ENCODE measurements at places on chromosomes 3 and 15.

DNA sequence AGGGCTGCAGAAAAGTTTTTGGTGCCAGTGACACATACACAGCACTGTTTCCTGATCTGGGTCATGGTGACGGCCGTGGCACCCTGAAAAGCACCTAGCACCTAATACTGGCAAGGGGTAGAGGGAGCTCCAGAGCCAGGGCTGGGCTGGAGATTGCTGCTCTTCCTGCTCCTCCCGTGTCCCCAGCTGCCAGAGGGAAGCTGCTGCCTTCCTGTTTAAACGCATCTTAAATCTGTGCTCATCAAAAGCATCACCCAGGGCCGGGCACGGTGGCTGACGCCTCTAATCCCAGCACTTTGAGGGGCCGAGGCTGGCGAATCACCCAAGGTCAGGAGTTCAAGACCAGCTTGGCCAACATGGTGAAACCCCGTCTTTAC lies 156.7 kb upstream of the MEF2A start:
- H3K27ac ChIP-seq = no peak overlapping the region
- H3K4me1 ChIP-seq = no peaks in the 10 kb centered on the region
- H3K27me3 ChIP-seq = peaks cover 5% of the 10 kb centered on the region
- H3K4me3 ChIP-seq = no peak overlapping the region
- no peaks in the 10 kb centered on the region for H3K36me3 ChIP-seq

GRCh38 chr3:187830181-187830580 lies 84.9 kb upstream of the BCL6 start:
- DNase-seq = no peak
- no peaks in the 10 kb centered on the region for H3K27me3 ChIP-seq
- peaks cover 16% of the 10 kb centered on the region for H3K4me1 ChIP-seq
- H3K27ac ChIP-seq = no peak overlapping the region
- peaks cover 10% of the 10 kb centered on the region for H3K36me3 ChIP-seq

- peaks cover 24% of the 10 kb centered on the region for H3K36me3 ChIP-seq
- H3K27me3 ChIP-seq = no peaks in the 10 kb centered on the region
- H3K27ac ChIP-seq = no peak overlapping the region
- no peak for DNase-seq
Observed at GRCh38 chr15:99157456-99157855, 52.6 kb downstream of the SYNM start.

DNA sequence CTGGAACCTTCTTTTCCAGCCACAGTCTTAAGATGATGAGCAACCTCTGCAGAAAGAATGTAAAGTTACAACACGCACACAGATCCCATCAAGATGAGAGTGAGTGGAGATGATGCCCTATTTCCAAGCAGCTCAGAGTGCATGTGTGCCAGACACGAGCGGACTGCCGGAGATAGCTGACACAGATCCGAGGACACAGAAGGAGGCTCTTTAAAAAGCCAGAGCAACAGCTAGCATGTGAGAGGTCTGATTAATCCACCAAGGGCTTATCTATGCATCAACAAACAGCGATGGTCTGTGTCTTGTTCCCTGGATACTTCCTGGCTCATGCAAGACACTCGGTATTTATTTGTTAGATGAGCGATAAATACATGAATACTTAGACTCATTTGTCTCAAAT lies 128.6 kb upstream of the DLG1 start:
- DNase-seq = no peak
- no peak overlapping the region for H3K4me3 ChIP-seq
- H3K27me3 ChIP-seq = peaks cover 57% of the 10 kb centered on the region
- no peak overlapping the region for H3K27ac ChIP-seq
- H3K4me1 ChIP-seq = peaks cover 2% of the 10 kb centered on the region

DNA sequence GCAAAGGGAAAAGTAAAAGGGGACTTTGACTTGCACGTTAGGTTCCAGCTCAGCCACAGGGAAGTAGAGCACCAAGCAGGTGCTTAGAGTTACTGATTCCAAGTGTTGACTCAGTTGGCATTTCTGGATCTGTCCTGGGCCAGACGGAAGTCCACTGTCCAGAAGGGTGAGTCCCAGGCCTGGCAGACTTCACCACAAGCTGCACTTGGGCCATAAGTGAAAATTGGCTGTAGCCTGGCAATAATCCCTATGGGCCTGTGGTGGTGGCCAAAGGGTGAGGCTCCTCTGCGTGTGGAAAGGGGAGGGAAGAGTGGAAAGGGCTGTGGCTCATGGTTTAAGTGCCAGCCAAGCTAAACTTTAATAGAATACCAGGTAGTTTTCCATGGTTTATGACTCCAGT lies 121.5 kb downstream of the DTWD1 start:
- no peaks in the 10 kb centered on the region for H3K36me3 ChIP-seq
- no peak for DNase-seq
- no peak overlapping the region for H3K4me3 ChIP-seq
- no peak overlapping the region for H3K27ac ChIP-seq

- no peaks in the 10 kb centered on the region for H3K36me3 ChIP-seq
- no peak for DNase-seq
- H3K4me1 ChIP-seq = no peaks in the 10 kb centered on the region
- H3K27ac ChIP-seq = no peak overlapping the region
- H3K4me3 ChIP-seq = no peak overlapping the region
Observed at GRCh38 chr3:34077417-34078195, 279.2 kb downstream of the PDCD6IP start.

- no peak overlapping the region for H3K27ac ChIP-seq
- no peak for DNase-seq
- H3K27me3 ChIP-seq = no peaks in the 10 kb centered on the region
- H3K4me1 ChIP-seq = peaks cover 6% of the 10 kb centered on the region
- H3K4me3 ChIP-seq = no peak overlapping the region
Observed at GRCh38 chr15:27576576-27576975, 522.5 kb downstream of the OCA2 start.

DNA sequence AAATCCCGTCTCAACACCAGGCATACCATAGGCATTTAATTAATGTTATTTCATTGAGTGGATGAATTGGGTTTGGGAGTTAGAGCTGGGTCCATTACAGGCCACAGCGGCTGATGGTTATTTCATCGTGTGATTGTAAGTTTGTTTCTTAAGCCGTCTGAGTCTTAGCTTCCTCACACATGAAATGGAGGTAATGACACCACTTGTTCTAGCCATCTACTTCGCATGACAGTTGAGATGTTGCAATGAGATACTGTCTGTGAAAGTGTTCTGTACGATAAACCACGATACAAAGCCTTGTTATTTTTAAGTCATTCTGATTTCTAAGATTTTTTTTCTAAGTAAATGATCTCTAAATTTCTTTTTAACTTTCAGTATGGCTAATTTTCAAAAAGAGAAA lies 8.6 kb upstream of the TP63 start:
- no peak for DNase-seq
- no peaks in the 10 kb centered on the region for H3K4me1 ChIP-seq
- no peak overlapping the region for H3K27ac ChIP-seq

DNA sequence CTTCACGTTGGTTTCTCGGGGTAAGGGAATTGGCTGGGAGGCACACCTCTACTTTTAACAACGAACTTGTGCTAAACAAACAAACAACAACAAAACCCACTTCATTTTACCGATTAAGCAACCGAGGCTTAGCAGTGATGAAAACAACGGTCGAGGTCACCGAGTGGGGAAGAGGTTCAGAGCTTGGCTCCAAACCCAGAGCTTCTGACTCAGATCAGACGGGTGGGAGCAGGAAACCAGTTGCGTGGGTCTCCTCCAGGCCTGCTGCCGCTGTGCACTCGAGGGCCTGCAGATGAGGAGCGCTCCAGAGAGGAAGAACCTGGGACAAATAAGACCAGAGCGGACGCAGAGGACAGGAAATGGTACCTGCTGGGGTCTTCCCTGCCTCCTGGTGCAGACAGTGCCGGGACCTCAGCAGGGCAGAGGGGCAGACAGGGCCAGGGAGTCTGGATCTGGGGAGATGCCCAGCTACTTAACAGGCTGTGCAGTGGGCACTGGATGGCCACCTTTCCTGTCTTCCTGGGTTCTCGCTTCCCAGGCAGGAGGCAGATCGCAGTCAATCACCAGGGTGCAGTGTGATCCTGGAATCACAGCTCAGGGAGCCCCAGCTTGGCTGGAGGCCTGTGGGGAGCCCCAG lies 99.0 kb upstream of the MEF2A start:
- H3K4me3 ChIP-seq = no peak overlapping the region
- no peaks in the 10 kb centered on the region for H3K27me3 ChIP-seq
- H3K27ac ChIP-seq = no peak overlapping the region
- DNase-seq = no peak
- no peaks in the 10 kb centered on the region for H3K4me1 ChIP-seq

GRCh38 chr3:183378545-183378944 lies 49.9 kb downstream of the MCF2L2 start:
- peaks cover 8% of the 10 kb centered on the region for H3K27me3 ChIP-seq
- no peak overlapping the region for H3K27ac ChIP-seq
- H3K4me1 ChIP-seq = peaks cover 17% of the 10 kb centered on the region
- H3K4me3 ChIP-seq = no peak overlapping the region
- DNase-seq = no peak

DNA sequence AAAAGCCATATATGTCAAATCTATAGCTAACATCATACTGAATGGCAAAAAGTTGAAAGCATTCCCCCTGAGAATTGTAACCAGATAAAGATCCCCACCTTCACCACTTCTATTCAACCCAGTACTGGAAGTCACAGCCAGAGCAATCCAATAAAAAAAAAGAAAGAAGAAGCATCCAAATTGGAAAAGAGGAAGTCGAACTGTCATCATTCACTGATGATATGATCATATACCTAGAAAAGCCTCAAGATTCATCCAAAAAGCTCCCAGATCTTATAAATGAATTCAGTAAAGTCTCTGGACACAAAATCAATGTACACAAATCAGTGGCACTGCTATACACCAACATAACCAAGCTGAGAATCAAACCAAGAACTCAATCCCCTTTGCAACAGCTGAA lies 97.4 kb downstream of the CBLB start:
- peaks cover 4% of the 10 kb centered on the region for H3K4me1 ChIP-seq
- H3K27ac ChIP-seq = no peak overlapping the region
- DNase-seq = no peak
- H3K27me3 ChIP-seq = no peaks in the 10 kb centered on the region
- H3K36me3 ChIP-seq = peaks cover 12% of the 10 kb centered on the region

GRCh38 chr15:46297766-46298165 lies 662.9 kb downstream of the SQOR start:
- no peak for DNase-seq
- H3K4me1 ChIP-seq = no peaks in the 10 kb centered on the region
- H3K4me3 ChIP-seq = no peak overlapping the region
- no peaks in the 10 kb centered on the region for H3K27me3 ChIP-seq
- H3K36me3 ChIP-seq = no peaks in the 10 kb centered on the region

GRCh38 chr3:10374311-10374710 lies 53.4 kb upstream of the SEC13 start:
- H3K27me3 ChIP-seq = peaks cover 11% of the 10 kb centered on the region
- H3K4me3 ChIP-seq = no peak overlapping the region
- H3K36me3 ChIP-seq = no peaks in the 10 kb centered on the region
- no peak for DNase-seq
- no peak overlapping the region for H3K27ac ChIP-seq

GRCh38 chr3:48410205-48411040 lies 19.5 kb downstream of the PLXNB1 start:
- peaks cover 24% of the 10 kb centered on the region for H3K36me3 ChIP-seq
- DNase-seq = no peak
- H3K4me1 ChIP-seq = no peaks in the 10 kb centered on the region
- no peak overlapping the region for H3K4me3 ChIP-seq
- H3K27ac ChIP-seq = no peak overlapping the region

- no peak overlapping the region for H3K27ac ChIP-seq
- no peaks in the 10 kb centered on the region for H3K27me3 ChIP-seq
- no peak for DNase-seq
- no peak overlapping the region for H3K4me3 ChIP-seq
- H3K4me1 ChIP-seq = peaks cover 43% of the 10 kb centered on the region
- H3K36me3 ChIP-seq = peaks cover under 1% of the 10 kb centered on the region
Observed at GRCh38 chr3:64342940-64343688, 117.8 kb upstream of the PRICKLE2 start.

GRCh38 chr3:143998266-143998665 lies 26.6 kb downstream of the DIPK2A start:
- no peak for DNase-seq
- peaks cover 11% of the 10 kb centered on the region for H3K36me3 ChIP-seq
- H3K4me3 ChIP-seq = no peak overlapping the region
- no peak overlapping the region for H3K27ac ChIP-seq
- H3K4me1 ChIP-seq = peaks cover 2% of the 10 kb centered on the region

All from progenitor cell of endocrine pancreas (in vitro differentiated cells).